Breast epithelium (tissue), 4 donors: ENCODE measurements at places on chromosomes 16 and 17. TPM values are rescaled to one million over a fixed set of nuclear protein-coding genes. Genes with fewer than 3 reads are reported as not detected.

The NPIPB8 gene
- total RNA-seq: not detected

The ITGAL gene
- 2.4 TPM for total RNA-seq

The CLDN7 gene
- 95.9 TPM for total RNA-seq

The NPIPB9 gene
- total RNA-seq: 6.4 TPM

The MT1A gene
- total RNA-seq: 672 TPM

The SLC12A3 gene
- total RNA-seq: not detected

The MYO15A gene
- 2.9 TPM for total RNA-seq

The OTOA gene
- total RNA-seq: 0.96 TPM

The KLHL10 gene
- 0.88 TPM for total RNA-seq
